ENCODE measurements at places on chromosomes 13 and 19.

- DNase-seq = no peak
These were observed 79.1 kb upstream of the PCDH17 start for GRCh38 chr13:57552437-57552836.

DNA sequence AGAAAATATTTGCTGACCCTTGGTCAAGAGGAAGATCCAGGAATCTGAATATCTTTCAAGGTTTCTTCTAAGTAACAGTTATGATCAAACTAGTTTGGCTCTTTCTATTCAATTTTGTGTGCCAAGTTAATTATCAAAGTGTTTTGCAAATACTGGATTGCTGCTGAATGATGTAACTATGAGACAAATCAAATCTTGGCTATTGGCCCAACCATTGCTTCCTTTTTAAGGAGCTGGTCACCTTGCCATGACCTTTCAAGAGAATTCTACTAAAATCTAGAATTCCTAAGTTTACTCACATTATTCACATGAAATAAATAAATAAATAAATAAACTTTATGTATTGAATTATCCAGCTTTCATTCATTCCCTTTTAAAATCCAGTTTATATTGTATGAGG lies 371.8 kb downstream of the SLITRK6 start:
- no peak for DNase-seq

DNA sequence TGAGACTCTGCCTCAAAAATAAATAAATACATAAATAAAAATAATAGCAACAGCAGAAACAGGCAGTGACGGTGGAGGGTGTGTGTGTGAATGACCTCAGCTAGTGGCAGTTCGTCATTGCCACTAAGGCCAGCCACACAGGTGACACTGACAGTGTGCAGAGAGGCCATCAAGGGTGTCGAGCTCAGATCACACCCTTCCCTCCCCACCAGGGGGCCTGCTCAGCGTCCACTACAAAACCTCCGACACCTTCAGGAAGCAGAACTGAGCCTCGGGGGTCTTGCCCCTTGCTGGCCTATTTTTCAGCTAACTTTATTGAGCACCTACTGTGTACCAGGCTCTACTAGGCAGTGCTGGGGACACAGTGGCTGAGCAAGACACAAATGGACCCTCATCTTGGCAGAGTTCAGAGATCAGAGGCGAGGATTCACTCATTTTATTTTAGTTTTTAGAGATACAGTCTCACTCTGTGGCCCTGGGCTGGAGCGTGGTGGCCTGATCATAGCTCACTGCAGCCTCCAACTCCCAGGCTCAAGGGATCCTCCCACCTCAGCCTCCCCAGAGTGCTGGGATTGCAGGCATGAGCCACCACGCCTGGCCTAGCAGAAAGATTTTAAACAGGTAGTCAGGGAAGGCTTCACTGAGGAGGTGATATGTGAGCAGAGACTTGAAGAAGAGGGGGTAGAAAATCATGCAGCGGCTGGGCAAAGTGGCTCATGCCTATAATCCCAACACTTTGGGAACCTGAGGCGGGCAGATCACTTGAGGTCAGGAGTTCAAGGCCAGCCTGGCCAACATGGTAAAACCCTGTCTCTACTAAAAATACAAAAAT lies 30.3 kb upstream of the SEMA6B start:
- no peak for DNase-seq

GRCh38 chr13:75440100-75440499 lies 41.9 kb downstream of the TBC1D4 start:
- no peak for DNase-seq

DNA sequence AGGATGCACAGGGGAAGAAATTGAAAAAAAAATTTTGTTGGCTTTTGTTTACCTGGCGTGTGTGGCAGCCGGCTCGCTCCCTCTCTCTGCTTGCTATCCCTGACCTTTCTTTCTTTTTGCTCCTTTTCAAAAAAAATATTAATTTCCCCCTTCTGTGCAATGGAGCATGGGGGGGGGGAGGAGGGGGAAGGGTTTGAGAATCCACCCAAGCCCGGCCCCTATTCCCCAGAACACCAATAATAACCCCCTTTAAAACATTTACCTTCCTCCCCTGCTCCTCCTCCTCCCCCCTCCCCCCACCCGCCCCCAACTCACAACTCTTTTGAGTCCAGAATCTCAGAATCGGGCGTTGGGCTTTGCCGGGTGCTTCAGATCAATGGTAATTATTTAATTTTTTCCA lies 28.4 kb downstream of the NFIX start:
- no peak for DNase-seq

- DNase-seq = no peak
These were observed 44.6 kb downstream of the ANKRD27 start for GRCh38 chr19:32630338-32630737.

Data from stimulated activated CD4-positive, alpha-beta T cell treated with anti-CD3 and anti-CD28 coated beads, Interleukin-12 subunit alpha, Interleukin-12 subunit beta, amount 100 ng/mL, for 48 hours (primary cell).